Right renal pelvis (tissue), 4 donors: ENCODE measurements at places on chromosomes 1 and 21. TPM values are rescaled to one million over a fixed set of nuclear protein-coding genes. Genes with fewer than 3 reads are reported as not detected.

GRCh38 chr1:66359269-66359668 is 174.7 kb upstream of the SGIP1 start:
- no peak for DNase-seq

- no peak for DNase-seq
Observed at GRCh38 chr1:68281946-68282615, 49.8 kb upstream of the WLS start.

PTGER3 gene
- polyA plus RNA-seq, result 61.9 TPM

- DNase-seq, result no peak
Observed at GRCh38 chr1:204683284-204684205, 2.0 kb downstream of the LRRN2 start.

DNA sequence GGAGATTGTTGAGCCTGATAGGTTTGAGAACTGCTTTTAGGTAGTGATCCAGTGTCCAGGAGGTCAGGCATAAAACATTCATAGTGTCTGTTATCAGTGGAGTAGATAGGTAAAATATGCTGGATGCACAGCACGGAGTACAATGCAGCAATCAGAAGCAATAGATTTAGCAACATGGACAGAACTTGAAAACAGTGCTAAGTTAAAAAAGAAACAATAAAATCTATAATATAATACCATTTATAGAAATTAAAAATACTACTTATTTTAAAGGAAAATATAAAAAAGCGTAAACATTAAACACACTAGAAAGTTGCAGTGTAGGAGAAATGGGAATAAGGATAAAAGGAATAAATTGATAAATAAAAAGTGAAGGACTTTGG is 3.4 kb upstream of the TAF13 start:
- no peak for DNase-seq
